Tongue (tissue), 3 donors: ENCODE measurements at places on chromosomes 6 and 20. TPM values are rescaled to one million over a fixed set of nuclear protein-coding genes. Genes with fewer than 3 reads are reported as not detected.

The PI16 gene
- 25.3 TPM for total RNA-seq

The KCNQ5 gene
- 6.5 TPM for total RNA-seq

The ATP6V1G2 gene
- 1.3 TPM for total RNA-seq

The LPA gene
- total RNA-seq, result 0.10 TPM

The GHRH gene
- not detected for total RNA-seq

The SLC22A3 gene
- total RNA-seq, result 41.6 TPM
